ENCODE measurements at places on chromosomes 1 and 21.

DNA sequence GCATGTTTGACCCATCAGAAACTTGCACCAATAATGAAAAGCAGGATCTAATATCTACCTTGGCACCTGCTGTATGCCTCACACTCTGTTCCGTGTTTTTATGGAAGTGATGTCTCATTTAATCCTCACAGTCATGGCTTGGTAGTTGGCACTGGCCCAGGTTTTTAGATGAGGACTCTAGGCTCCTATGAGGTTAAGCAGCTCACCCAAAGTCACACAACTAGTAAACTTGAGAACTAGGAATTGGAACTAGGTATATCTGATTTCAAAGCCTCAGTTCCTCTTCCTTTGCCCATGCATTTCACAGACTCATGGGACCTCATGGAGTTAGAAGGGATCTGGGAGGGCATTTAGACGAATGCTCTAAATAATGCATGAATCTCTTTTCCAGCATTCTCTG lies 21.3 kb upstream of the TARBP1 start:
- DNase-seq = no peak

DNA sequence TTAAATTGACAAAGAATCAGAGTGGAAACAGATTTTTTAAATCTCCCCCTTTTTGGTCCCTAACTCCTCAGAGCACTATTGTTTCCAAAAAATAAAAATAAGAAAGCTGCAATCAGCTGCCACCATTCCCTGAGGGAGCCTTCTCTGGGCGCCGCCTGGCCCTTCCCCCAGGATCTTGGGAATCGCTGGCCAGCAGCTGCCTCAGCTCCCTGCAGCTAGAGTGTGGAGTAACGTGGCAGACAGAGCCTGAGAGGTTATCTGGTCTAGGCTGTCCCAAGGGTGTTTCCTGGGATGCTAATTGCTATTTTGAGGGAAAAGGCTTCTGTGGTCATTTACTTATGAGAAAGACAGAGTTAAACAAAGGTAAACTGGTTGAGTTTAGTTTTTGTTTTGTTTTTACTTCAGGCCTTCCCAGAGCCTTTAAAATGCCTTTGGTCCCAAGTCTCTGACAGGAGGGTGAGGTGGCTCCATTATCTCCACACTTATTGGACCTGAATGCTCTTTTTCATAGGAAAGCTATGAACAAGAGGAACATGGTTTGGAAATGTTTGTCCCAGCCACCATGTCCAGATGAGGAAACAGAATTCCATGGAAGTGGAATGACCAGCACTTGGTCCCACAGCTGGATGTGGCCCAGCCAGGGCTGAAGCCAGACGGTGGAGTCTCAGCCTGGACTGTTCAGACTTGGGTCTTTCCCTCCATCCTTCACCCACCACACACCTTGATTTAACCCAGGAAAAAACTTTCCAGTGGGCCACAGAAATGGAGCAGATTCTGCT lies 14.1 kb upstream of the KIAA1614 start:
- DNase-seq = no peak

- no peak for DNase-seq
Observed at GRCh38 chr1:31691951-31692350, 11.9 kb downstream of the COL16A1 start.

- peak; percentile 9 for DNase-seq
Observed at GRCh38 chr1:90579212-90579802, 137.8 kb downstream of the BARHL2 start.

DNA sequence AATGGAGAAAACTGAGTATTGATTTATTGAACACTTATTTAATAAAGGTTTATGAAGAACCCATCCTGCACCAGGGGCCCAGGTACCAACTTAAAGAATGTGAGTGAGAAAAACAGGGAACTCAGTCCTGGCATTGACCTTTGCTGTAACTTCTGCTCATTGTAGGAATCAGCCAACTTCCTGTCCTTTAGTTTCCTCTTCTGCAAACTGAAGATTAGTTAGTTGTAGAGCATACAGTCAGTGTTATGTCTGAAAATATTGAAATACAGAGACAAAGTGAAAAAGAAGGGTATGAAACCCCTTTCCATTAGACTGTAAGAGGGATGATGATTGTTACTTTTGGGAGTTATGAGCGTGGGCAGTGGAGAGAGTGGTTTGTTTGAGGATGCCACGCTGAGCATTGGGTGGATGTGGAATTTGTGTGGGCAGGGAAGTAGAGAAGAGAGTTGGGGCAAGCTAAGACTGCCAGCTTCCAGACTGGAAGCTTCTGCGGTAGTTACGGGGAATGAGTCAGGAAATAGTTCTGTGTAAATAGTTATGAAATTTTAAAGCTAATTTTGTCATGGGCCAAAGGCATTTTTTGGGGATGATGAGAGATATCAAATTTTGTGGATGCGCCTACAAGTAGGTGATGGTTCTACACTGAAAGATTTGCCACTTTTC lies 89.2 kb downstream of the GPR88 start:
- DNase-seq = peak; percentile 61

DNA sequence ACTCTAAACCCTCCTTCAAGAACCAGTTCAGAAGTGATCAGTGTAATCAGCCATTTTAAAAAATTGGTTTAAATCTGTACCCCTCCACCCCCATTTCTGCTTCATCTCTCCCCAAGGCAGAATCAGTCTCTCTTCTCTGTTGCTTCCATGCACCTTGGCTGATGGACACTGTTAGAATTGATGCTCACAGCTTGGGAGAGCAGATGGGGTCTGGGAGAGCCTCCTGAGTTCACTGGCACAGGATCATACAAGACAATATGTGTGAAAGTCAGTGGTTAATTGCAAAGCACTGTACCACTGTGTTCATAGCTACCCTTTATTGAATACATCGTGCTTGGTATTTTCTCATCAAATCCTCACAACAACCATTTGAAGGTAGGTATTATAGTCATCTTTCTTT lies 140.9 kb downstream of the ROR1 start:
- no peak for DNase-seq

DNA sequence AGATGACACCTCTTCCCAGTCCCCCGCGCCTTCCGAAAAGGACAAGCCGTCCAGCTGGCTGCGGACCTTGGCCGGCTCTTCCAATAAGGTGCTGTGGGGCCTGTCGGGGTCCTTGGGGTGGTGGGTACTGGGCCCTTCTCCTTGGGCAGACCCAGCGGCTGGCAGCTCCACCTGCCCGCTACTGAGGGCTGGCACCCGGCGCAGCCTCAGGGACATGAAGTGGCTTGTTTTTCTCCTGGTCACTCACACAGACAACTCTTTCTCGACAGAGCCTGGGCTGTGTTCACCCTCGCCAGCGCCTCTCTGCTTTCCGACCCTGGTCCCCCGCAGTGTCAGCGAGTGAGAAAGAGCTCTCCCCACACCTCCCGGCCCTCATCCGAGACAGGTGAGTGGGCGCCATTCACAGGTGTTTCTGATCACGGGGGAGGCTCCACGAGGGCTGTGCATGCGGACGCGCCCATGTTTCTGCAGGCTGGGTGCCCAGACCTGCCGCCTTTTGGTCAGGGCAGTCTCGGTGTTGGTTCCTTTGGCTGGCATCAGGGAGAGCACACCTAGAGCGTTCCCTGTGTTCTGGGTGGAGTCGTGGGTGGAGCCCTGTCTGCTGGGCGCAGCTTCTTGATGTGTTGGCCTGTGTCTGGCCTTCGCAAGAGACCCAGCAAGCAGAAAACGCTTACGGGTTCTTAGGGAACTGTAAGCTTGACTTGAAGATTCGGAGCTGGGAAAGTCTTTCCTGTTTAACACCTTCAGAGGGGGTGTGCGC lies 75.1 kb downstream of the SKI start:
- no peak for DNase-seq

DNA sequence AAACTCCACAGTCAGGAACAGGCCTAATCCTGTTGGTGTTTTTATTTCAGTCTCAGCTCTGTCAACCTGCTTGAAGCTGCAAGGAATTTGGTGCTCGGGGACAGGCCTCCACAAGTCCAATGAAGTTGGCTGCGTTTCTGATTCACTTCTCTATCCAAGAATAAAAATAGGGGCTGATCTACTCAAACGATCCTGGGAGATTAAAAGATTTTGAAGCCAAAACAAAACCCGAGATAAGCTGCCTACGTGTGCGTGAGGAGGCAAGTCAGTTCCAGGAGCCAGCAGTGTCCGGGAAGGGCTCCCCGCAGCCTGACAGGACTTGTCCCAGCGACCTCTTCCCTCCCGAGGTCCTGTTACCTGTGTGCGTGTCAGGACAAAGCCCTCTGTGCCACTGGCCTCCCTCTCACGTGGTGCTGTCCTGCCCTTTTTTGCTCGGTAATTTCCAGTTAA lies 98.0 kb downstream of the ETS2 start:
- DNase-seq = no peak

- no peak for DNase-seq
Observed at GRCh38 chr1:115107516-115108260, 18.4 kb upstream of the TSPAN2 start.

GRCh38 chr1:173002891-173003838 lies 47.6 kb downstream of the TNFSF18 start:
- peak; percentile 81 for DNase-seq
